ENCODE measurements at places on chromosomes 16 and 17. TPM values are rescaled to one million over a fixed set of nuclear protein-coding genes. Genes with fewer than 3 reads are reported as not detected.

GRCh38 chr16:17965133-17965900 lies 371.2 kb downstream of the NPIPA8 start:
- H3K4me1 ChIP-seq: no peaks in the 10 kb centered on the region
- no peaks in the 10 kb centered on the region for H3K36me3 ChIP-seq
- no peaks in the 10 kb centered on the region for H3K27me3 ChIP-seq
- no peak overlapping the region for H3K4me3 ChIP-seq

DNA sequence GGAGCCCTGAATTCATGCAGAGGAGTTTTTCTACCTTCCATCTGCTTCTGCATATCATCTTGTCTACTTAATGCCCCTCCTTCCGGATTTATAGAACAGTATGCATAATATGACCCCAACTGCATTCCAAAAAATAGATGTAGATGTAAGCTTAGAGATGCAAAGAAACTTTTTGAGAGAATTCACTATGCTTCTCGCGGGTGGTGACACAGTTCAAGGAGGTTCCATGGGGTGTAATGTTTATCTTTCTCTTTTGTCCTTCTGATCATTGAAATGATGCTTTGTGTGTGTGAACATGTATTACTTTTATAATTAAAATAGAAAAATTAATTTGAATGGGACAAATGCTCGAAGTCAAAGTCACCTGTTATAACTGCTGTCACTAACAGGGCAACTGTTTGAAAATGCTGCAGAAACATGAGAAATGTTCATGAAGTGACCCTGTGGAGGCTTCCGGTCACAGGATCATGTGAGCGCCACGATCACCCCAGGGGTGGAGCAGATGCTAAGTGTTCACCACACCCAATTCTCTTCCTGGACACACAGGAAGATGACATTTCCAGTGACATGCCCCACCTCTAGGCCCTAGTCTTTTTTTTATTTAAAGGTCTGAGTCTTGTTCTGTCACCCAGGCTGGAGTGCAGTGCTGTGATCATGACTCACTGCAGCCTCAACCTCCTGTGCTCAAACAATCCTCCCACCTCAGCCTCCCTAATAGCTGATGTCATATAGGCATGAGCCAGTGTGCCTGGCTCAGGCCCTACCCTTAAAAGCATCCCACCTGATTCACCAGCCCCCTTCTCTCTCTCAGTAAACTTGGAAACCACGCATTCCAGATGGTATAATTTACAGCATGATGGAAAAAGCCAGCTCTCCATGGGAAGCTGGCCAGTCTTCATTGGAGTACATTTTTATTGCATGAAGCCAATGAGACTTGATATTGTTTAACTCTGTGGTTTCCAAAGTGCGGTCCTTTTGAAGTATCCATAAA lies 21.0 kb upstream of the AGRP start:
- H3K4me1 ChIP-seq: no peaks in the 10 kb centered on the region
- no peak overlapping the region for H3K27ac ChIP-seq
- no peak overlapping the region for H3K4me3 ChIP-seq
- peak; percentile 40 for DNase-seq

GRCh38 chr16:72769876-72770275 lies 278.1 kb downstream of the ZFHX3 start:
- H3K27me3 ChIP-seq: no peaks in the 10 kb centered on the region
- no peak for DNase-seq
- H3K36me3 ChIP-seq: no peaks in the 10 kb centered on the region
- H3K27ac ChIP-seq: no peak overlapping the region

DNA sequence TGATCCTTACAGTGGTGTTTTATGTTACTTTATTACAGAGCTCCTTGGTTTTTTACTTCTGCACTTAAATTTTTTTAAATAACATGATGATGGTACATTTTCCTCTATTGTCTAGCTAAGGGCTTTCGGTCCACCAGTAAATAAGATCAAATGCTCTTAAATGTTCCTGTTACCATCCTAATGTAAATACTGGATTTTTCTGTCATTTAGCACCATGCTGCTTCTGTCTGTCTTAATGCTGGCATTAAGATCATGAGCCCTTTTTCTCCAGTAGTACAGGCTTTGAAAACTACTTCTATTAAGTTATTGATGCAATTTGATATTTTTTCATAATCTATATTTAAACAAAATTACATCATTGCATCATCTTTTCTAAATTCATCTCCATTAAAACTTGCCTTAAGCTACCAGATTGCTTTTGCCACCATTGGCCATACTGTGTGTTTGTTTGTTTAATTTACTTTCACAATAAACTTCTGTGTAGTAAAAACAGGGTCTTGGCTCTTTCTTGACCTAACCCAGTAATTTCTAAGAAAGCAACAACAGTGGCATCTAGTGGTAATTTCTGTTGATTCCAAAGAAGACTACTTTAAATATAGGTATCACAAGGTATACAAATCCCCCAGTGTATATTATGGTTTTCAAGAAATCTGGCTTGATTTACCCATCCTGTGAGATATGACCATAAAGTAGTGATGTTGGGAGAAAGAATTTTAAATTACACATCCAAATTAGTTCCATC lies 9.0 kb upstream of the PHAF1 start:
- no peak overlapping the region for H3K27ac ChIP-seq
- no peaks in the 10 kb centered on the region for H3K36me3 ChIP-seq
- H3K27me3 ChIP-seq: no peaks in the 10 kb centered on the region
- H3K4me3 ChIP-seq: no peak overlapping the region

DNA sequence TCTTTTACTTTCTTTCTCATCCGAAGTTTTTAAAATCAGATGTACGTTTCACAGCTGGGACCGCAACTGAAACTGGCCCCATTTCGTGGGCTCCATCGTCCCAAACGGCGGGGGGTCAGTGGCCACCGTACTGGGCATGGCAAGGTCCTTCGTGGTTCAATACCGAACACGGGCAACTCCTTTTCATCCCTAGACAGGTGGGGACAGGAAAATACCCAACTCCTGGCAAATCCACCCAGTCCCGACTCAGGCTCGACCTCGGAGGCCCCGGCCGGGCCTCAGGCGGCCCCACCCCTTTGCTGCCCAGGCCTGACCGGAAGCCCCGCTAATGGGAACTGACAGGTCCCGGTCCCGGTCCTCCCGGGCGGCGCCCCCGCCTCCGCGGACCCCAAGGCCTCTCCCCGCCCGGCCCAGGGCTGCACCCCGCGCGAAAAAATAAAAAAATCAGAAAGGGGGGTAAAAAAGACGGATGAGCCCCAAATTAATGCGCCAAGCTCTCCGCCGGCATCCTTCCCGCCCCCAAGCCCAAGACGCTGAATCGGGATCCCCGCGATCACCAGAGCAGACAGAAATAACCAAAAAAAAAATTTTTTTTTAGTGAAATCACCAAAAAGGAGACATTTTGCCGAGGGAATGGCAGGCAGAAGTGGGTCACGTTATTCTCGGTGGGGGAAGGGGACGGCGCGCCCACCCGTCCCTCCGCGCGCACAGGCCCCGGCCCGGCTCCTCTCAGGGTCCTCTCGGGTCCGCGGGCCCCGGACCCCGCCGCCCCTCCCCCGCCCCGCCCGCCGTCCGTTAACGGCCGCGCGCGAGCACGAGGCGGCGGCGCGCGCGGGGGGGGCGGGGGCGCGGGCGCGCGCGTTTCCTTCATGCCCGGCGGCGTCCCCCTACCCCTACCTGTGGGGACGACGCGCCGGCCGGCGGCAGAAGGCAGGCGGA lies 562 bp downstream of the ZC3H7A start:
- no peaks in the 10 kb centered on the region for H3K36me3 ChIP-seq
- DNase-seq: peak; percentile 73
- no peaks in the 10 kb centered on the region for H3K27me3 ChIP-seq
- peaks cover 51% of the 10 kb centered on the region for H3K4me1 ChIP-seq

GRCh38 chr16:62225675-62226074 lies 189.4 kb upstream of the CDH8 start:
- no peaks in the 10 kb centered on the region for H3K4me1 ChIP-seq
- no peak overlapping the region for H3K4me3 ChIP-seq
- no peaks in the 10 kb centered on the region for H3K27me3 ChIP-seq
- H3K36me3 ChIP-seq: no peaks in the 10 kb centered on the region
- no peak overlapping the region for H3K27ac ChIP-seq

GRCh38 chr16:78985716-78986605 lies 614.6 kb downstream of the MAF start:
- H3K27ac ChIP-seq: no peak overlapping the region
- H3K4me1 ChIP-seq: peaks cover 6% of the 10 kb centered on the region
- no peak overlapping the region for H3K4me3 ChIP-seq
- H3K27me3 ChIP-seq: no peaks in the 10 kb centered on the region
- DNase-seq: no peak
- H3K36me3 ChIP-seq: no peaks in the 10 kb centered on the region

DNA sequence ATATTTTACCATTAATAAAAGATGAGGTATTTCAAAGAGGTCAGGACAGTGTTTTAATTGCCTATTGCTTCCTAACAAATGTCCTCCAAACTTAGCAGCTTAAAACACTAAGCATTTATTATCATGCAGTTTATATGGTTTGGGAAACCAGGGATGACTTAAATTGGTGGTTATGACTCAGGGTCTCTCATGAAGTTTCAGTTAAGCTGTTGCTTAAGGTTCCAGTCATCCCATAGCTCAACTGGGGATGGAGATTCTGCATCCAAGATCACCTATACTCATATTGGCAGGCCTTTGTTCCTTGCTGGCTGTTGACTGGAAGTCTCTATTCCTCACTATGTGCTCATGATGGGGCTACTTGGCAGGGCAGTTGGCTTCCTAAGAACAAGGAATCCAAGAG lies 1329.9 kb upstream of the GOT2 start:
- H3K4me3 ChIP-seq: no peak overlapping the region
- no peaks in the 10 kb centered on the region for H3K27me3 ChIP-seq
- no peaks in the 10 kb centered on the region for H3K36me3 ChIP-seq
- no peak for DNase-seq
- H3K27ac ChIP-seq: no peak overlapping the region

GRCh38 chr16:51393381-51394005 lies 242.4 kb upstream of the SALL1 start:
- H3K4me1 ChIP-seq: no peaks in the 10 kb centered on the region
- no peak overlapping the region for H3K27ac ChIP-seq
- H3K4me3 ChIP-seq: no peak overlapping the region
- no peaks in the 10 kb centered on the region for H3K27me3 ChIP-seq
- no peak for DNase-seq

DNA sequence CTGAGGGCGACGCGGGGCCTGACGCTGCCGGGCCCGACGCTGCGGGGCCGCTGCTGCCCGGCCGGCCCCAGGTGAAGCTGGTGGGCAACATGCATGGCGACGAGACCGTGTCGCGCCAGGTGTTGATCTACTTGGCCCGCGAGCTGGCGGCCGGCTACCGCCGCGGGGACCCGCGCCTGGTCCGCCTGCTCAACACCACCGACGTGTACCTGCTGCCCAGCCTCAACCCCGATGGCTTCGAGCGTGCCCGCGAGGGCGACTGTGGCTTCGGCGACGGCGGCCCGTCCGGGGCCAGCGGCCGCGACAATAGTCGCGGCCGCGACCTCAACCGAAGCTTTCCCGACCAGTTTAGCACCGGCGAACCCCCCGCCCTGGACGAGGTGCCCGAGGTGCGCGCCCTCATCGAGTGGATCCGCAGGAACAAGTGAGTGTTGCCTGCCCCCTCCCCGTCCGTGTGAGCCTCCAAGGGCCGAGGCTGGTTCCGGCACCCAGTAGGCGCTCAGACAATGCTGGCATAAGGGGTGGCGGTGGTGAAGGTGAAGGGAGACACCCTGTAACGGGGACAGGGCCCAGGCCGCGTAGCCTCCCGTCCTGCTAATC lies 676 bp downstream of the CPD start:
- H3K4me1 ChIP-seq: peaks cover 12% of the 10 kb centered on the region
- DNase-seq: no peak
- peak overlapping the region; percentile 90 for H3K4me3 ChIP-seq
- no peaks in the 10 kb centered on the region for H3K36me3 ChIP-seq

- no peak overlapping the region for H3K4me3 ChIP-seq
- H3K4me1 ChIP-seq: peaks cover 8% of the 10 kb centered on the region
- H3K36me3 ChIP-seq: no peaks in the 10 kb centered on the region
- H3K27ac ChIP-seq: no peak overlapping the region
Measured at GRCh38 chr17:67475161-67475937, 98.3 kb downstream of the PITPNC1 start.

DNA sequence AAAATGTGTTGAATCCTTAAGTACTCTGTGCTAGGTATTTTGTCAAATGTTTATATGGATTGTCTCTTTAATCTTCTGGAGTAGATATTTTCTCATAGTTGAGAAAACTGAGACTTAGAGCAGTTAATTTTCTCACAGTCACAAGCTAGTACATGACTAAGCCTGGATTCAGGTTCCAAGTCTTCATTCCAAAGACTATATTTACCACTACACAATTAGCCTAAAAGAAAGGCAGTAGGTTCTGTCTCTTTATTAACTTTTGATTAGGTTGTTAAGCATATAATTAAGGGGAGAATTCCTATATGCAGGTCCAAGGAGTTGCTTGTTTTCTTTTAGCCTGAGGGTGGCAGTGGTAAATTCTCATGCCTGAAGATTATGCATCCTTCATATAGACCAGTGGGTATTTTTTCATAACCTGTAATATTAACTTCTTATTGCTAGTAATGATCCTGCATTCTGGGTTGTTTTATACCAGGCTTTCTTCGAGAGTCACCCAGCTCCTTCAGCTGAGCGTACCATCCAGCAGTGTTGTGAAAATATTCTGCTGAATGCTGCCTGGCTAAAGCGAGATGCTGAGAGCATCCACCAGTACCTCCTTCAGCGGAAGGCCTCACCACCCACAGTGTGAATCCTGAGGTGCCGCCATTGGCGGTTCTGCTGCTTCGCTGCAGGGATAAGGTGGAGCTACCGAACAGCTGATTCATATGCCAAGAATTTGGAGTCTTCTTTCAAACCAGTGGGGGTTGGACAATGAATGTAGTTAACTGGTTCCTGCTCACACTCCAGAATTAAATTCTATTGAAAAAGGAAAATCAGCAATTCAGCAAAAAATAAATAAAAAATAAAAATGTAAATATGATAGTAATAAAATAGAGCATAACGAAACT lies 28.2 kb upstream of the KPNB1 start:
- H3K36me3 ChIP-seq: no peaks in the 10 kb centered on the region
- no peaks in the 10 kb centered on the region for H3K27me3 ChIP-seq
- peak; percentile 30 for DNase-seq
- no peaks in the 10 kb centered on the region for H3K4me1 ChIP-seq

- no peaks in the 10 kb centered on the region for H3K36me3 ChIP-seq
- no peak overlapping the region for H3K4me3 ChIP-seq
- H3K27ac ChIP-seq: no peak overlapping the region
- no peaks in the 10 kb centered on the region for H3K4me1 ChIP-seq
- no peak for DNase-seq
Measured at GRCh38 chr16:12988071-12988470, 86.7 kb downstream of the SHISA9 start.

- H3K27me3 ChIP-seq: no peaks in the 10 kb centered on the region
- H3K27ac ChIP-seq: no peak overlapping the region
- no peak for DNase-seq
- no peak overlapping the region for H3K4me3 ChIP-seq
Measured at GRCh38 chr16:2231016-2231931, 5.0 kb upstream of the DNASE1L2 start.

GRCh38 chr16:3305109-3306068 lies at the start of the genes TIGD7 and ZNF75A:
Gene TIGD7, minus strand, starts transcription at chr16:3305430. Its CDS starts 4,816 bp downstream, at chr16:3300614.
Gene ZNF75A, plus strand, starts transcription at chr16:3305497. Its CDS starts 2,932 bp downstream, at chr16:3308429.
- DNase-seq: peak; percentile 94
- peak within 1 kb of the TSS; percentile 75 for H3K27ac ChIP-seq
- H3K27me3 ChIP-seq: no peaks in the 10 kb centered on the region
- no peaks in the 10 kb centered on the region for H3K36me3 ChIP-seq
- peaks cover 9% of the 10 kb centered on the region for H3K4me1 ChIP-seq

GRCh38 chr16:2974319-2975056 lies 5.3 kb downstream of the PAQR4 start:
- H3K27ac ChIP-seq: no peak overlapping the region
- peaks cover 9% of the 10 kb centered on the region for H3K4me1 ChIP-seq
- no peaks in the 10 kb centered on the region for H3K36me3 ChIP-seq
- H3K4me3 ChIP-seq: no peak overlapping the region

HOXB2 gene
- 1.8 TPM for total RNA-seq

TEX19 gene
- total RNA-seq: 21.9 TPM
